ENCODE measurements at places on chromosomes 3 and 15.
A peak's percentile ranks its signal among the peaks of the same experiment; 100 is the strongest.

DNA sequence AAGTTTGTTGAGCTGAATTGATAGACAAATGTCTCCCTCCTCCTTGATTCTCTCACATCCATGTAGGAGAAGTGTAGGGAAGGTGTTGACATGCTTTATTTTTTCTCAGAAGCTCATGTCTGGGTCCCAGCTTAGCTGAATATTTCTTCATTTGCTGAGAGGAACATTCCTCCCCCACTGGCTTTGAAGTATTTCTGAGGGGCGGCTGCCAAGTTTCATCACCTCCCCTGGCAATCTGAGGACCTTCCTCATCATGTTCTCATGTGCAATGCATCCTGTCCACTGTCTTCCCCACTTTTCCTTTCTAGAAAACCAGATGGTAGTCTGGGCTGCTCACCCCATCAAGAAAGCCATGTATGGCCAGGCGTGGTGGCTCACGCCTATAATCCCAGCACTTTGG lies 168.9 kb upstream of the RGMA start:
- H3K4me1 ChIP-seq = no peaks in the 10 kb centered on the region
- no peak overlapping the region for H3K4me3 ChIP-seq
- H3K36me3 ChIP-seq = no peaks in the 10 kb centered on the region
- DNase-seq = no peak
- no peaks in the 10 kb centered on the region for H3K27me3 ChIP-seq

DNA sequence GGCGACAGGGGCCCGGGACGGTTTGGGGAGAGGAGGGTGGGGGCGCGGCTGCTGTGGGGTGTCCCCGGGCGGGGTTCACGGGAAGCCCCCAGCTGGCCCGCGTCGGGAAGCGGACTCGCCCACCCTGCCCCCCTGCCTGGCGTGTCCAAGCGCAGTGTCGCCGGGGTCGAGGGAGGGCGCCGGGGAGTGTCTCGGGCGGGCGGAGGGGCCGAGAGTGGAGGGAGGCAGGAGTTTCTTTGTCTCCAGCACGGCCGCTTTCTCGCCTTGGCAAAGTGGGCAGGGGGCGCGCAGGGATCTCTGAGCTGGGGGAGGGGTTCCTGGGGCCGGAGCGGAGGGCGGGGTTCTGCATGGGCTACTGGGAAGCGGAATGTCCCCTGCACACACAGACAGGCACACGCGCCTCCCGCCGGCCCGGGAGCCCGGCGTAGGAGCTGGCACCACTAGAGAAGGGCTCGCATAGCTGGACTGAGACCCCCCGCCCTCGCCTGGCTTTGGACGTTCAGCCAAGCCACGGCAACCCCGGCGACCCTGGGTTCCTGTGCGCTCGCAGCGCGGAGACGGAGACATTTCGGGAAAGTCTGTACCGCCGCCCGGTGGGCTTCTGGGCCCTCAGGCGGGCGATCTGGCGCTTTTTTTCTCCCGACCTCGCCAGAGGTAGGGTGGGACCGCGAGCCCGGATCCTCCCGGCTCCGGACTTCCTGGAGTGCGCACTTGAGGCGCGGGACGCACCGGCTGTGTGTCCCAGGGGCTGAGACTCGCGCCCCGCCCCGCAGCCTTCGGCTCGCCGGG lies 822 bp downstream of the ST8SIA2 start:
- H3K4me1 ChIP-seq = no peaks in the 10 kb centered on the region
- no peak for DNase-seq
- no peaks in the 10 kb centered on the region for H3K36me3 ChIP-seq

DNA sequence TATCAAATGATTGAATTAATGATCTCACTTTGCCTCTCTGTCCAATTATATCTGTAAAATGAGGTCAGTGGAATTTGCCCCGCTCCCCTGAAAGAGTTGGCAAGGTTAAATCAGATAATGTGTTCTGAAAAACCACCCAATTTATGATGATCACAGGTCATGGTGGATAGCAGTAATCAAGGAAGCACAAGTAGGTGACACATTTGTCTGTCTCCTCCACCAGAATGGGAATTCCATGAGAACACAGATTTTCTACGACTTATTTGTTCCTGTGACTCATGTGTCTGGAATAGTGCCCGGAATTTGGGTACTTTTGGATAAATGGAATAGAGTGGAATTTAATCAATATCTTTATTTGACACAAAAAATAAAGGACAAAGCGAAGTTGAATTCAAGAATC lies 220.9 kb upstream of the SUCLG2 start:
- H3K27me3 ChIP-seq = no peaks in the 10 kb centered on the region
- no peak overlapping the region for H3K27ac ChIP-seq
- no peaks in the 10 kb centered on the region for H3K36me3 ChIP-seq
- no peak overlapping the region for H3K4me3 ChIP-seq

GRCh38 chr3:129628169-129628522 lies 21.7 kb upstream of the PLXND1 start:
- peak overlapping the region; percentile 66 for H3K4me3 ChIP-seq
- peaks cover 10% of the 10 kb centered on the region for H3K4me1 ChIP-seq
- no peaks in the 10 kb centered on the region for H3K36me3 ChIP-seq
- H3K27ac ChIP-seq = peak overlapping the region; percentile 99

DNA sequence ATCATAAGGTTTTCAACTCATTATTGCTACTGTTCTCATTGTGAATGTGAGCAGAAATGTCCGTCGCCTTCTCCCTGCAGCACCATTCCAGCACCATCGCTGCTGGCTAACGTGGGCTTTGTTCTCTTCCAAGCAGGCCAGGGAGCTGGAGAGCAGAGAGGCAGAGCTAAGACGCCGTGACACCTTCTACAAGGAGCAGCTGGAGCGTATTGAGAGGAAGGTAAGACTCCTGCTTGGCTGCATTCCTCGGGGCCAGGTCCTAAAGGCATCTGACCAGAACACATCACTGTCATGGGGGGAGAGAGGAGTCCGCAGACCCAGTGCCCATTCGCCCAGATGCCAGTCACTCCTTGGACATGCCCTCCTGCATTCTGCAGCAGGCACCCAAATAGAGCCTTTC lies 130.4 kb upstream of the PLXNA1 start:
- DNase-seq = no peak
- H3K36me3 ChIP-seq = no peaks in the 10 kb centered on the region
- H3K27ac ChIP-seq = no peak overlapping the region

DNA sequence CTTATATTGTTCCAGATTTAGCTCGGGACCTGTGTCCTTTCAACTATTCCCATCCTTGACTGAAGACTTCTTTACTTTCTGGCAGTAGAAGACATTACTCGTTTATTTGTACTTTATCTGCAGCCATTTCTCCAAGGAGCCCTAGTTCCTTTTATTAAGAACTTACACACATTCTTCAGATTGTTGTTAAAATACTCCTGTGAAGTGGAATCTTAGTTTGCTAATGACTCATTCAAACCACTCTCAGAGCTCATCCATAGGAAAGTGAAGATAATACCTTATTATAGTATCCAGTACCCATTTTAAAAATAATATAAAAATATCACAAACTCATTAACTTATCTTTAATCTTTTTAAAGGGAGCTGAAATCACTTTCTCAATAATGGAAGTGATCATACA lies 63.5 kb downstream of the C3orf70 start:
- no peak overlapping the region for H3K27ac ChIP-seq
- H3K4me1 ChIP-seq = no peaks in the 10 kb centered on the region
- no peaks in the 10 kb centered on the region for H3K36me3 ChIP-seq
- H3K4me3 ChIP-seq = no peak overlapping the region
- H3K27me3 ChIP-seq = no peaks in the 10 kb centered on the region

GRCh38 chr15:51931016-51931415 lies 40.6 kb downstream of the LEO1 start:
- no peaks in the 10 kb centered on the region for H3K36me3 ChIP-seq
- H3K4me1 ChIP-seq = no peaks in the 10 kb centered on the region
- DNase-seq = no peak
- no peaks in the 10 kb centered on the region for H3K27me3 ChIP-seq
- H3K27ac ChIP-seq = no peak overlapping the region

DNA sequence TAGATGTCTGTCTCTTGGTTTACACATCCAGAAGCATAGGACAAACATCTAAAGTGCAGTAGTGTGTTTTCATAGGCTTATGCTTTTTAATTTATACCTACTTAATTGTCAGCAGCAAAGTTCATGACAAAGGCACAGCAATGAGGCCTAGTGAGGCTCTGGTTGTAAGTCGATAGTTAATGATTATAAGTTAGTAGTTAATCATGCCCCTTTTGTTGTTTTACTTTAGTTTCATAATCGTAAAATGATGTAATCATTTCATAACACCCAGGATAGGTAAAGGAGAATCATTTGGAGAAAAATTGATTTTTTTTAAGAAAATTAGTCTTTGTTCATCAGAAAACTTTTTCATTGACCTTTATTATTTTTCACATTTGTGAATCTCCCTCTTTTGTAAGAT lies 351.9 kb downstream of the LSAMP start:
- H3K36me3 ChIP-seq = no peaks in the 10 kb centered on the region
- no peak overlapping the region for H3K27ac ChIP-seq
- no peak for DNase-seq
- H3K4me1 ChIP-seq = no peaks in the 10 kb centered on the region
- no peak overlapping the region for H3K4me3 ChIP-seq

DNA sequence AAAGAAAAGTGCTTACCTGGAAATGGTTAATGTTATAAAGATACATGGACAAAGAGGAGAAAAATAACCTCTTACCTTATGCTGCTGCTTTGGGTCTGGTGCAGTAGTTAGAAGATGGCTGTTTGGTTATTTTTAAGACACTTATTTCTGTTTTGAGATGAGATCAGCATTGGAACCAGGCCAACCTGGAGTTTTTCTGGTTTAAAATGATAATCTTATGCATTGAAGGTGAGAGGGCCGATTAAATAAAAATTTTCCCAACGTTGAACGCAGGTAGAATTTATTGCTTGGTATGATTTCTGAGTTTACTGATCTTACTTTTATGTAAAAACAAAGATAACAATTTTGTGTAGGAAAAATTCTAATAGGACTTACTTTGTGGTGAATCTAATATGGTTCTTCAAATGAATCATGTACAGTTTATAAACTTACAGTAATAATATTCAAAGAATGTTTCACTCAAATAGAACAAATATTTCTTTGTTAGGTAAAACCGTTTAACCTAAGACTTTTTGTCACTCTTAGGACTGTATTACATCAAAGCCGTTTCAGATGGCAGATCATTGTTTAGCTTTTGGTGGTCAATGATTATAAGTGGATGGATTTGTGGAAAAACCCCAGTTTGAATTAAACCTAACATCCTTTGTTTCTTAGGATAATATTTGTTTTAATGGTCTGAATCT lies 14.9 kb downstream of the UBE2E2 start:
- DNase-seq = no peak
- no peaks in the 10 kb centered on the region for H3K27me3 ChIP-seq
- no peak overlapping the region for H3K4me3 ChIP-seq

- peaks cover 9% of the 10 kb centered on the region for H3K4me1 ChIP-seq
- no peak for DNase-seq
- no peaks in the 10 kb centered on the region for H3K36me3 ChIP-seq
- no peak overlapping the region for H3K27ac ChIP-seq
- H3K27me3 ChIP-seq = no peaks in the 10 kb centered on the region
- no peak overlapping the region for H3K4me3 ChIP-seq
Measured at GRCh38 chr3:57942388-57942787, 65.8 kb upstream of the FLNB start.

DNA sequence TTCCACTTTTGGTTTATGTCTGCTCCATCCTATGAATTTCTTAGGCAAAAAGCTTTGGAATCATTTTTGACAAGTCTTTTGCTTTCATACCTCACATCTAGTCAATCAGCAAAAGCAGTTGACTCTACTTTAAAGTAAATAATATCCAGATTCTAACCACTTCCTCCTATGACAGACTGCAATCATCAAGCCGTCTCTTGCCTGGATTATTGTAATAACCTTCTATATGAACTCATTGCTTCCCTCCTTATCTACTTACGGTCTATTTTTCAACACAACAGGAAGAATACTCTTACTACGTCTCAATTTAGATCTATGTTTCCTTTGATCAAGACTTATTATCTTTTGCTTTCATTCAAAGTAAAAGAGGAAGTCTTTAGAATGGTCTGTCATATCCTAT lies 20.7 kb downstream of the CLDN1 start:
- H3K27me3 ChIP-seq = no peaks in the 10 kb centered on the region
- no peaks in the 10 kb centered on the region for H3K4me1 ChIP-seq
- no peaks in the 10 kb centered on the region for H3K36me3 ChIP-seq

- H3K4me3 ChIP-seq = no peak overlapping the region
- H3K4me1 ChIP-seq = no peaks in the 10 kb centered on the region
- no peak for DNase-seq
- H3K36me3 ChIP-seq = no peaks in the 10 kb centered on the region
- no peaks in the 10 kb centered on the region for H3K27me3 ChIP-seq
Measured at GRCh38 chr3:32009957-32010356, 28.4 kb downstream of the ZNF860 start.

DNA sequence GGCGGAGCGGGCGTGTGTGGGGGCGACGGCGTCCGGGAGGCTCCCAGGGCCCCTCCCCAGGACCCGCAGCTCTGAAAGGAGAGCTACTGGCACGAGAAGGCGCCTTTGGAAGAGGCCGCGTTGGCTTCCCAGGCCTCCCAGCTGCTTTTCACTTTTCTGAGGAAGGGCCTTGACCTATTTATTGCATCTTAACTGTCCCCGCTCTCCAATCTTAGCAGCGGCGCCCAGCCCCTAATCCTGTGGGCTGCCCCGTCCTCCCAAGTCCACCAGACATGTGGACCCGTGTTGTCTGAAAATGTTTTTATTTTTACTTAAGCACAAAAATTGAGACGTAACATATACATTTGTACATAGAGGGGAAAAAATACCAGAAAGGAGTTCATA lies 481 bp upstream of the ULK3 start:
- H3K27me3 ChIP-seq = no peaks in the 10 kb centered on the region
- peak overlapping the region; percentile 93 for H3K27ac ChIP-seq
- no peak for DNase-seq
- no peaks in the 10 kb centered on the region for H3K4me1 ChIP-seq
- H3K4me3 ChIP-seq = peak overlapping the region; percentile 89

DNA sequence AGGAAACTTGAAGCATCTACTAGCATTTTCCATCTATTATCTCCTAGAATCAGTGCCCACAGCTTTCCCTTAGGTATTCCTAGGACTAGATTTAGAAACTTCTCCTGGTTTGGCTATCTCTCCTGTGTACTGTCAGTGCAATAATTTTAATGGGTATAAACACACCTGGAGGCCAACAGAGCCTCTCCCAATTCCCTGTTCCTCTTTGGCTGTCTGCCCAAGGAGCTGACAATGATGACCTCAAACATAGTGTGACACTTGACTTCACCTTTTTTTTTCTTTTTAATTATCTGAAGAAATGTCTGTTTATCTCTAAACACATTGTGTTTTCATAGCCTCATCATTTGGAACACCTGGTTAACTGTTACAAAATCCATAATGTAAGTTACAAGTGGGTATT lies 754.5 kb upstream of the ALCAM start:
- no peaks in the 10 kb centered on the region for H3K4me1 ChIP-seq
- H3K36me3 ChIP-seq = no peaks in the 10 kb centered on the region
- DNase-seq = peak; percentile 25
- peak overlapping the region; percentile 41 for H3K27ac ChIP-seq

GRCh38 chr15:87747087-87747486 lies 509.5 kb downstream of the NTRK3 start:
- H3K27me3 ChIP-seq = no peaks in the 10 kb centered on the region
- H3K4me1 ChIP-seq = no peaks in the 10 kb centered on the region
- H3K27ac ChIP-seq = no peak overlapping the region
- no peak for DNase-seq
- no peaks in the 10 kb centered on the region for H3K36me3 ChIP-seq
